ENCODE measurements at places on chromosomes 3 and 15. TPM values are rescaled to one million over a fixed set of nuclear protein-coding genes. Genes with fewer than 3 reads are reported as not detected.

GRCh38 chr3:5437783-5438323, 250.3 kb downstream of the EDEM1 start:
- DNase-seq = no peak

The SEC11A gene
- total RNA-seq = 44.2 TPM

DNA sequence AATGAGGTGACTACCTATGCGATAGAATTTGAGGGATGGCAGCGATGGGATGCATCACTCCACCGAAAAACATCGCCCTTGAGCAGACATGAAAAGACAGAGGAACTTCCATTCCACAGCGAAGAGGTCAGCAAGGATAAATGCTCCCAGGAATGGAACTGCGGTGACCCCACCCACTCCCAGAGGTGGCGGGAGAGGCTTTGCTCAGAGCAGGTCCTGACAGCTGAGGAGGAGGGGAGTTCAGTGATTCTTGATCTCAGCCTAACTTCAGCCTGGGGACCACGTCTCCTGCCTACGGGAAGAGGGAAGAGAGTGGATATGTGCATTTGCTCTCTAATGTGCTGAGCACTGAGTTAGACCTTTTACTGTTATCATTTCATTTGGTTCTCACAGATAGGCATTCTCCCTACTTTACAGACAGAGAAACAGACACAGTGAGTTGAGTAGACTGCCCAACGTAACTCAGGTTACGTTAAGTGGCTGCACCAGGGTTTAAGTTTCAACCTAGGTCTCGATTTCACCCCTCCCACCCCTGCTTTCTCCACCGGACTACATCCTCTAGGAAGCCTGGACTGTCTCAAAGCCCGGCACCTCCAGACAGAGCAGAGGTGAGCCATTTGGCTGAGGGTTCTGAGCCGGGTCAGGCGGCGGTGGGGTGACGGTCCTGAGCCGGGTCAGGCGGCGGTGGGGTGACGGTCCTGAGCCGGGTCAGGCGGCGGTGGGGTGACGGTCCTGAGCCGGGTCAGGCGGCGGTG, 170.0 kb downstream of the RAB11A start:
- no peak for DNase-seq

The ATP8B4 gene
- 141 TPM for total RNA-seq

GRCh38 chr15:34437687-34438086, at the start of gene GOLGA8A:
GOLGA8A (minus strand) TSS chr15:34437808; CDS start chr15:34389691, 48,117 bp downstream.
- DNase-seq = peak; percentile 38

GRCh38 chr15:44058126-44058525, 136.9 kb downstream of the FRMD5 start:
- DNase-seq = no peak
